ENCODE measurements at places on chromosomes 5 and 9.

- no peak for DNase-seq
Observed at GRCh38 chr9:133452562-133452961, 7.2 kb upstream of the CACFD1 start.

- no peak for DNase-seq
Observed at GRCh38 chr9:96150324-96151227, 151.4 kb downstream of the HSD17B3 start.

- DNase-seq = no peak
Observed at GRCh38 chr9:85523202-85523601, 218.6 kb downstream of the AGTPBP1 start.

- DNase-seq = no peak
Observed at GRCh38 chr9:89383721-89384300, 65.5 kb downstream of the SECISBP2 start.

GRCh38 chr5:113270086-113270485, 164.7 kb downstream of the TSSK1B start:
- DNase-seq = no peak

GRCh38 chr9:112384690-112385089, 4.8 kb downstream of the HSDL2 start:
- DNase-seq = no peak

DNA sequence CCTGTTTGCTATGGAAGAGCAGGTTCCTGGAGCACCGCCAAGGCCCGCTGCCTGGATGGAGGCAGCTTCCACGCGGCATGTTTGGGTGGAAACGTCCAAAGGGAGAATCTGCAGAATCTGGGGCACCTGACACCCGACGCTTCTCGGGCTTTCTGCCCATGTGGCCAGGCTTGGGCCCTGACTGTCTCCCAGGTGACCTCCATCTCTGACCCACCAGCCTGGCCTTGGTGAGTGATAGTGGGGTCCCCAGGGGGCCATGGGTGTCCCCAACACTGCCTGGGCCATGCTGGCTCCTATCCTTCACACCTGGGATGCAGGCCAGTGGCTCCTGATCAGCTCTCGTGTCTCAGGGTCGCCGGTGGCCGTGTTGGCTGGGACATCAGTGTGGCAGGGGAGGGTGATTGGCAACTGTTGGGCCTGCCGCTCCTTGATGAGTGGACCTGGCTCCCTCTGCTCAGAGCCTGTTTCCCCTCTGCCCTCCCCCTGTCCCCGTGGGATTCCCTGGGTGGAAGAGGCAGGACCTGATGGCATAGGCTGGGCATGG, 34.0 kb downstream of the GLT6D1 start:
- no peak for DNase-seq

GRCh38 chr5:164057121-164057520, 551.7 kb downstream of the MAT2B start:
- DNase-seq = no peak

DNA sequence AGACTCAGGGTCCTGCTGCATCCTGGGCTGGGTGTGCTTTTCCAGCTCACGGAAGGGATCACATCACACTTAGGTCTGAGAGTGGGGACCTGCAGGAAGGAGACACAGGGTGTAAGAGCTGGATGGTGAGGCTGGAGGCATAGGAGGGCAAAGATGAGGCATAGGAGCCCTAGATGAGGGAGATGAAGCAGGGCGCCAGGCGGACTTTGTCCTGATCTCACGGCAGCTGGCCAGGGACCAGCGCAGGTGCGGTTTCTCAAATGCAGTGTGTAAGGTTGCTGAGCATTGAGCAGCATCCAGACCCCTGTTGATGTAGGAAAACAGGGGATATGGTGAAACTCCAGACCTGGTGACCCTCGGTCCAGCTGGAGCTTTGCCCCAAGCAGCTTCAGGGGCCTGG, 156.5 kb downstream of the PSAT1 start:
- DNase-seq = no peak

DNA sequence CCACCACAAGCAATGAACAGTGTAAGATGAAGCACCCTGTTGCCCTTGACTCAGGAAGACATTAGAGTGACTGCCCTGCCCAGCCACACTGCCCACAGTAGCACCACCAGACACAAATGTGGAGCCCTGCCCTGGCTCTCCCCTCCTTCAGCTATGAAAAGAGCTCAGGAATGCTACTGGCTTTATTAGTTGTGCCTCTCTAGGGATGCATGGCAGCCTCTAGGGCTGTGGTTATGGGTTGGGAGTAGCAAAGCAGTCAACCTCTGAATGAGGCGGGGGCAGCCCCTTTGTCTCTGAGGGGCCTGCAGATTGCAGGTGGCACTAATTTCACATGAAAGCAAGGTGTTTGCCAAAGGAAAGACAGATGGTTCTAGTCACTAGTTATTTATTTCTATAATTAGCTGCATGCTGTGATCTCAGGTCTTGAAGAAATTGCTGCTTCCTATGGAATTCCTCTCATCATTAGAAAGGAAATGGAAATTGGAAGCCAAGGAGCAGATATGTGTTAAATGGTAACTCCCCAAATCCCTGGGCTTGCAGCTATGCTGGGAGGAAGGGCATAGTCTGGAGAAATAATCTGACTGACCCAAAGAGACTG, 259.4 kb downstream of the TLR4 start:
- DNase-seq = no peak

GRCh38 chr5:147248561-147248960, 13.7 kb downstream of the STK32A start:
- DNase-seq = no peak

DNA sequence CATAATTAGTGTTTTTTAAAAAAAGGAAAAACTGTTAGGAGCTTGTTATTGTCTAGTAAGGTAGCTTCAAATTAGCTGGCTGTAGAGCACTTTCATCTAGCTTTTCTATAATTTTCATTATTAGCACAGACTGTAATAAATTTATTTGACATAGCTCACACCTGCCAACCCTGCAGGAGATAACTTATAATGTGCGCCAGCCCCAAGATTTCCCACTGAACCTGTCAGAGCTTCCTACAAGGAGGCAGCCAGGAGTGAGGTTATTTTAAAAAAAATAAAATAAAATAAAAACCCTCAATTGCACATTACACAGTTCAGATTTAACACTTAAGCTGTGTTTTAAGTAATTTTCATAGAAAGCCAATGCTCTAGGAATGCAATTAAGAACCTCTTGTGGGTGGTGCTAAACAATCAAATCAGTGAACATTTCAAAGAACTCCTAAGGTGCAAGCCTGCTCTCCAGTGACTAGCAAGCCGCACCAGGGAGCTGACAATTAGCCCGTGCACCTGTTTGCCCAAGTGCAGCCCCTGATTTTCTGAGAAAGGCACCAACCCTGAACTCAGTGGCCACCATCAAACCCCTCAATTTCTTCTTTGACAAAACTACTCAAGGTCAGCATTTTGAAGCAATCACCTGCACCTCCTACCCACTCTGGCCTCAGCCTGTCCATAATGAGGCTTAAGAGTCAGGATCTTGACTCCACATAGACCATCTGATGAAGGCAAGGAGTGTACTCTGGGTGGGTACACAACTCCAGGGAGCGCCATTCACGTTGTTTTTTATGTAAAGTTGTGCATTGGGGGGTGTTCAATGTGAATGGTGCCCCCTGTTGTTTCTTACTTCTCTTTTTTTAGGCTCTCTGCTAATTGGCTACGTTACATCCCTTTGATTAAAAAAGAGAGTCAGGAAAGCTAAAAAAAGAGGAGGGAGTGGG, 385.3 kb upstream of the WWC1 start:
- DNase-seq = no peak

DNA sequence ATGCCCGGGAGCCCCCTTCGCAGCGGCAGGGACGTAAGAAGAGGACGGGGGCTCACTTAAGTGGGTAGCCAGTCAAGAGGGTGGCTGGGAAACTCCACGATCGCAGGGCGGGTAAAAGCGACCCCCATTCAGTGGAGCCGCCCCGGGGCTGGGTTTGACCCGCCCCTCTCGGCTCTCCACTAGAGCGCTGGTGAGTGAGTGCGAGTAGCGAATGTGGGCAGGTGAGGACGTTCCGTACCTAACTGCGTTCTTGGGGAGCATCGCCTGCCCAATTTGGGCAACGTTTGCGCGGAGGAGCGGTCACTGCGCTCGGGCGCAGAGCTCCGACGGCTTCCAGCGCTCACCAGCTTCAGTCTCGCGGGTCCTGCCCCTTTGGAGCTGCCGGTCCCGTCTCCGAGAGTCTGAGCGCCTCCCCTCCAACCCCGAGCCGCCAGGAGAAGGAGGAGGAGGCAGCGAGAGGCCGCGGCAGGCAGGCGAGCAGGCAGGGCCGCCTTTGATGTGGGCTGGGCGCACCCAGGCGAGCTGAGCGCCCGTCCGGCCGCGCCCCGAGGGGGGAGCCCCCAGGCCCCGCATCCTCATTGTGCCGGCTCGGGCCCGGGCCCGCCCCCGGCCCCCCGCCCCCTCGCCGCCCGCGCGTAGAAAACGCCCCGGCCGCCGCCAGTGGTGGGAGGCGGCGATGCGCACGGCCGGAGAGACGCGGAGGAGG, at the start of gene FGF18:
TSS of gene FGF18 (plus strand) at position 666 of the 706 bp plus-strand sequence. CDS start 553 bp downstream, outside the sequence.
- DNase-seq = peak; percentile 41

DNA sequence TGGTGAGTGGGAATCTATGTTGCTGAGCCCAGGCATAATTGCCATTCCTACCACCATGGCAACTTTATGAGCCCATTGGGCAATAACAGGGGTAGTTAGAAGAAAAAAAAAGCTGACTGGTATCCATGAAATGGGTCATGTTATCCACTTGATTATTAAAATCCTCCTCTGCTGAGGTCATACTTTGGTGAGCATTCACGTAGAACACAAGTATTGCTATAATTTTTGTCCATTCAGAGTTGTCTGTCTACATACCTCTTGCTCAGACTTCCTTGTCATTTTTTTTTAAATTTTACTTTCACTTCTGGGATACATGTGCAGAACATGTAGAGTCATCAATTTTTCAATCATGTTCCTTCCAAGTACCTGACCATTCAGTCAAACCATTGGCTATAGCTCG, 780.8 kb upstream of the ARRDC3 start:
- no peak for DNase-seq

- no peak for DNase-seq
Observed at GRCh38 chr5:167578977-167579692, 712.3 kb upstream of the WWC1 start.

- no peak for DNase-seq
Observed at GRCh38 chr5:142542078-142542477, 143.8 kb downstream of the FGF1 start.

DNA sequence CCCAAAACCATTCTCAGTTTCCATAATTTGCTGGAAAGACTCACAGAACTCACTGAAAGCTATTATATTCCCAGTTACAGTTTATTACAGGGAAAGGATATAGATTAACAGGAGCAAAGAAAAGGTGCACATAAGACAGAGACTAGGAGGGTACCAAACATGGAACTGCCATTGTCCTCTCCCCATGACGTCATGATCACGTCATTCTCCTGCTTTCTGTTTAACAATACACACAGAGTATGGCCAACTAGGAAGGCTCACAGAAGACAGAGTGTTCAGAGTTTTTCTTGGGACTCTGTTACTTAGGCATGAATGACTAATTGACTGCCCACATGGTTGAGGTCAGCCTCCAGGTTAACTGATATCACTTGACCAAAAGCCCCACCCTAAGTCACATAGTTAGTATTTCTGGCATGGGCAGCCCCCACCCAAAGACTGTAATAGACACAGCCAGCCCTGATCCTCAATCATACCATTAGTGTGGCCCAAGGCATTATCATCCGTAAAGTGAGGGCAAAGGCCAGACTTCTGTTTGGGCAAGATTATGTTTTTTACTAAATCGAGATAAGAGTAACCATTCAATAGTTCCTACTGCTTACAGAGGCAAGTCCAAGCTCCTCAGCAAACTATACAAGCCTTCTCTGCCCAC, 353.5 kb upstream of the POU5F2 start:
- peak; percentile 7 for DNase-seq

GRCh38 chr5:95669540-95669939, 13.3 kb downstream of the SPATA9 start:
- DNase-seq = no peak

- no peak for DNase-seq
Observed at GRCh38 chr9:33798545-33798944, 3.2 kb downstream of the PRSS3 start.

- DNase-seq = no peak
Observed at GRCh38 chr5:110735556-110735955, 3.3 kb upstream of the SLC25A46 start.

DNA sequence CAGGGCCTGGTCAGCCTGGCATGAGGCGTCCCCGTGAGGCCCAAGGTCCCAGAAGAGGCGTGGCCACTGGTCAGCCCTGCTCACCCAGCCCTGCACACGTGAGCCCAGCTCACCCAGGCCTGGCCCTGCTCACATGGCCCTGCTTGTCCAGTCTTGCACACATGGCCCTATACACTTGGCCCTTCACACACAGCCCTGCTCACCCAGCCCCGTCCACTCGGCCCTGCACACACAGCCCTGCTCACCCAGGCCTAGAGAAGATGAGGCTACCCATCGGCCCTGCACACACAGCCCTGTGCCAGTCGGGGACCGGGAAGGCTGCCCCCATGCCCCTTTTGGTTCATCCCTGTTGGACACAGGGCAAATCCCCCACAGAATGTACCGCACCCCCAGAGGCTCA, 28.4 kb downstream of the ZDHHC11B start:
- no peak for DNase-seq

GRCh38 chr5:119315516-119315949, 40.3 kb upstream of the TNFAIP8 start:
- no peak for DNase-seq

DNA sequence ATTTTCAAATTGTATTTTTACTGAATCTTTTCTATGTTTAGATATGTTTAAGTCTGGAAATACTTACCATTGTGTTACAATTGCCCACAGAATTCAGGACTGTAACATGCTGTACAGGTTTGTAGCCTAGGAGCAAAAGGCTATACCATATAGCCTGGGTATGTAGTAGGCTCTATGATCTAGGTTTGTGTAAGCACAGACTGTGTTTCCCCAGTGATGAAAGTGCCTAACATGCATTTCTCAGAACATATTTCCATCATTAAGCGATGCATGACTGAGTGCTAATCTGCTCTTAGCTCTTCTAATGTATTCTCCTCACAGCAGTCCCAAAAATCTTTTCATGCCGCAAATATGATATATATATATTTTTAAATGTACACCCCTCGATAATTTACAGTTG, 166.7 kb upstream of the PPP2R2B start:
- DNase-seq = no peak

DNA sequence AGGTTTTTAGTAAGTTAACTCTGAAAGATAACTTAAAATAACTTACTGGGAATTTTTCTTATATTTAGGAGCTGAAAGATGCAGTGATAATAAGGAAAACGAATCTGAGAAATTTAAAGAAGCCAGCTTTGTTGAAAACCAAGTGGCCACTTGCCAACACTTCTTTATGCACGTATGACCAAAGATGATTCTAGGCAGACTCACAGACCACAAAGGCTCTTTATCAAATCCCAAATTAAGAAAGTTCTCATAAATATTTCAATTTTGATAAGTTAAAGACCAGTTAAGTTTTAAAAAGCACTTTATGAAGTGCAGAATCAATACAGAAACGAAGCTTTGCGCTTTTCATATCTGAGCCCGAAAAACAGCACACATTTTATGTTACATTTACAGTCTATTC, 1.5 kb downstream of the AFF4 start:
- no peak for DNase-seq

GRCh38 chr5:17619354-17619753, 9.2 kb downstream of the TAF11L12 start:
- no peak for DNase-seq
